ENCODE measurements at places on chromosomes 7 and 10.

DNA sequence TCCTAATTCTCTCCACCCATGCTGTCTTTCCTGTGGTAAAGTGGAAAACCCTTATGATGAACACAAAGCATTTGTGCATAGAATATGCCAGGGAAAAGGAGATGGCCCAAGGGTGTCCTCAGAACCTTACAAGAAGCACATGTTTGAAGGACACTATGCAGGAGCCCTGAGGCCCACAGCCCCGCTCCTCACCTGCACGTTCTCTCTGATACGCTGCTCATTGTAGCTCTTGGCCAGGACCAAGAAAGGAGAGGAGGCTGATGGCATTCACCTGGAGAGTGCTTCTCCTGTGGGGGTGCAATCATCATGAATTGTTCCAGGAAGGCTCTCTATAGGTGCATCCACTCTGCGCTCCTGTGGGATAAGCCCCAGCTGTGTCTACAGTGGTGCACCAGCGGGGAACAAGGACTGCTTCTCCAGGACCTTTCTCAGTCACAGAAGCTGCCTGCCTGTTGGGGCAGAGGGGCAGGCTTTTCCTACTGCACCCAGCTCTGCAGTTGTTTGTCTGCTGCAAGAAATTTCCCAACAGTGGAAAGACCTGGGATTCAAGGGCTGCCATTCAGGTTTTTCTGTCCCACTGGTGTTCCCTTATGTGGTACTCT is 19.9 kb downstream of the AKR1C2 start:
- no peak for DNase-seq

- DNase-seq = no peak
Measured at GRCh38 chr7:149367418-149368180, 93.3 kb downstream of the ZNF777 start.

GRCh38 chr10:131248376-131249165 is 63.0 kb downstream of the TCERG1L start:
- DNase-seq = no peak

DNA sequence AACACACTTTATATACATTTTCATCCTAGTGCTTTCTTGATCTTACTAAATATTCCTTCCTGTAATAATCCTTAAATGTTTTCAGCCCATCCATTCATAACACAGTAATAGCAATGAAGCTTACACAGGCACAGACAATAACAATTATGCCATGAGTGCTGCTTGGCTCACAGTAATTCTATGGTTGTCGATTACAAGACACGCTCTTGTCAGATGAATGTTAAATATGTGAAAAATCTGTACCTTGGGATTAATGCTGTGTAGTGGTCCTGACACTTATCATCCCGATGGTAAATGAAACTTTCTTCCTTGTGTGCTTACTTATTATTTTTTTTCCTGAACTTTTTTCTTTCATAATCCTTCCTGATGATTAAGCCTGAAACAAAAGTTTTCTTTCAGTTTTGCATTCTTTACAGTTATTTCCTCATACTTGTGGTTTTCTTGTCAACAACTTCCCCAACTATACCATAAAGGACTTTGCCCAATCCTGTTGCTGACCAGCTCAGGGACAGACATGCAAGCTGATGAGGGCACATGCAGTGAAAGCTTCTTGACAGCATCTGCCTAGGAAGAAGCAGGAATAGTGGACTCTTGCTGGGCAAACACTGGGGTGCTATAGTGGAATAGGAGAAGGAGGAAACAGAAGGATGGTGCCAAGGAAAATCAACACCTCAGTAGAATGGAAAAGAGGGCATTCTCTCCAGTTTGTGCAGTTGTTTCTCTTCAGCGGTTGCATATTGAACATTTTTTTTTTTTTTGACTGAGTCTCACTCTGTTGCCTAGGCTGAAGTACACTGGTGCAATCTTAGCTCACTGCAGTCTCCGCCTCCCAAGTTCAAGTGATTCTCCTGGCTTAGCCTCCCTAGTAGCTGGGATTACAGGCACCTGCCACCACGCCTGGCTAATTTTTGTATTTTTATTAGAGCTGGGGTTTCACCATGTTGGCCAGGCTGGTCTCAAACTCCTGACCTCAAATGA is 6.7 kb upstream of the MGAM2 start:
- no peak for DNase-seq

- DNase-seq = no peak
Measured at GRCh38 chr7:133036289-133036688, 45.6 kb downstream of the CHCHD3 start.

DNA sequence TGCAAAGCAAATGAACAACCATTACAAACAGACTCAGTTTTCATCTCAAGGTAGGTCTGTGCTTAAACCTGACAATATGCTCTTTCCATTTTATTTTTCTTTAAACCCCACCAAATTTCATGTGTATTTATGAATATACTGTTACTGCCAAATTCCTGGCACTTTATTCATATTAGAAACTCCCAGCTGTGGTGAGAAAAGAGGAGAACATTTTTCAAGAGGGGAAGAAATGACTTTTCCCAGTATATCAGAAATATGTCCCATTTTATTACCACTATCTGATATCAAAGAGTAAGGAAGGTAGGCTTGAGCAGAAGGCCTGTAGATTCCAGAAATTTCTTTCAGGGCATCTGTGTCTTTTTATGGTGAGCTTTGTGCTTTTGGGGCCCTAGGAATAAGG is 189.6 kb downstream of the ADAM12 start:
- DNase-seq = no peak

GRCh38 chr10:100901051-100901450 is 11.7 kb upstream of the SLF2 start:
- no peak for DNase-seq

- DNase-seq = no peak
Measured at GRCh38 chr10:130802301-130802700, 509.2 kb downstream of the TCERG1L start.

DNA sequence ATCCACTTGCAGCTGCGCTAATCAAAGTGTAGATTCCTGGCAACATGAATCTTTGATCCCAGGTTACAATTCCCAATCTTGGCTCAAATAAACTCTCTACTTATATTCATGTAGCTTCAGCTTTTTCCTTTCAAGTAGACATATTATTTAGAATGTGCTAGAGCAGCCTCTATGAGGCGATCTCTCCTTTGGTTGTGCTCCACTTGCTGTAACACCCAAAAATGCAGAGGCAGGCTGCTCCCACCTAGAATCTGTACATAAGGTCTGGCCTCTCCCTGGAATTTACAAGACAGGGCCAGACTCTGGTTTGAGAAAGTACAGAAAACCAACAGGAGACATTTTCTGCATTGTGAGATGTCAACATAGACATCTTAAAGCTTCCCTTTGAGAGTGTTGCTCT is 23.1 kb downstream of the ZNF107 start:
- no peak for DNase-seq

GRCh38 chr7:92695308-92696261 is 105.4 kb upstream of the FAM133B start:
- no peak for DNase-seq

DNA sequence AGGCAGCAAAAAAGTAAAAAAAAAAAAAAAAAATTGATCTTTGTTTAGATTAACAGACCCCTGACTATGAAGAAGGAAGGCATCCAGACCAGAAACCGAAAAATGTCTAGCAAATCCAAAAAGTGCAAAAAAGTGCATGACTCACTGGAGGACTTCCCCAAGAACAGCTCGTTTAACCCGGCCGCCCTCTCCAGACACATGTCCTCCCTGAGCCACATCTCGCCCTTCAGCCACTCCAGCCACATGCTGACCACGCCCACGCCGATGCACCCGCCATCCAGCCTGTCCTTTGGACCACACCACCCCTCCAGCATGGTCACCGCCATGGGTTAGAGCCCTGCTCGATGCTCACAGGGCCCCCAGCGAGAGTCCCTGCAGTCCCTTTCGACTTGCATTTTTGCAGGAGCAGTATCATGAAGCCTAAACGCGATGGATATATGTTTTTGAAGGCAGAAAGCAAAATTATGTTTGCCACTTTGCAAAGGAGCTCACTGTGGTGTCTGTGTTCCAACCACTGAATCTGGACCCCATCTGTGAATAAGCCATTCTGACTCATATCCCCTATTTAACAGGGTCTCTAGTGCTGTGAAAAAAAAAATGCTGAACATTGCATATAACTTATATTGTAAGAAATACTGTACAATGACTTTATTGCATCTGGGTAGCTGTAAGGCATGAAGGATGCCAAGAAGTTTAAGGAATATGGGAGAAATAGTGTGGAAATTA is 19.4 kb downstream of the GATA3 start:
- no peak for DNase-seq

GRCh38 chr7:27173511-27173955 is 587 bp downstream of the HOXA10 start:
- no peak for DNase-seq

DNA sequence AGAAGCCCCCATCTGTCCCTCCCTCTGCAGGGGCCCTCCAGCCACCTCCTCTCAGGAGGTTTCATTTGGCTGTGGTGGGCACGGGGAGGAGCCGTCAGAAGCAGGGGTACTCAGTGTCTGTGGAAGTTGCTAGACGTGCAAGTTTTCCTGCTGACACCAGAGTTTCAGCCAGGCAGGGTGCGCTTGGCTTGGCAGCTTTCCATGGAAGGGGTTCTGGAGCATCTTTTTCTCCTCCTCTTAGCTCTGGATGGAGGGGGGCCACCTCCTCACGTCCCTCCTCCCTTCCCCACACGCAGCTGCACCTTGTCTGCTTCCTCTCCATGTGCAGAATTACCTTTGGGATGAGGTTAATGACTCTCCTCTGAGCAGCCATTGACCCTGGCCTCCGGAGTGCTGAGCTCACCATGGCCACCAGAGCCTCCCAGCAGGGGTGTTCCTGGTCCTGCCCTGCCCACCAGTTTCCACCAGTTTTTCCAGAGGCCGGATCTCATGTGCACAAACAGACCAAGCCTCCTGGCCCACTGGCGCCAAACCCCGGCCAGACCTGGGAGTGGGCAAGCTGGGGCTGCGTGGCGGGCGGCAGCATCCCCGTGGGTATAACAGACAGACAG is 579.8 kb upstream of the FOXK1 start:
- no peak for DNase-seq

DNA sequence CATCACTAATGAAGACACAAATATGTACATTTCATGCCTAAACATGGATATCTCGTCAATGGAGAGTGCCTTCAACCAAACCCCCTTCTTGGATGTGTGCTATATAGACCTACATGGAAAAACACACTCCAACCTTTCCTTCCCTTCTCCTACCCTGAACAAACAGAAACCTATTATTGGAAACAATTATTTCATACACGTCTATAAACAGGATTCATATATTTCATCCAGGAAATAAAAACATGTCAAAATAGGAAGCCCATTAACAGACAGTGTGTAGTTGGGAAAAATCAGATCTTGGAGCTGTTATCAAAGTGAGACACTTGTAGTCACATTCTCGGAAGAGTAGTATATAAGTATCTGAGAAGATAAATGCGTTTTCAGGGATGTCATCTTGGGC is 81.1 kb downstream of the NRP1 start:
- no peak for DNase-seq

- no peak for DNase-seq
Measured at GRCh38 chr7:11831156-11831735, 752 bp downstream of the THSD7A start.

DNA sequence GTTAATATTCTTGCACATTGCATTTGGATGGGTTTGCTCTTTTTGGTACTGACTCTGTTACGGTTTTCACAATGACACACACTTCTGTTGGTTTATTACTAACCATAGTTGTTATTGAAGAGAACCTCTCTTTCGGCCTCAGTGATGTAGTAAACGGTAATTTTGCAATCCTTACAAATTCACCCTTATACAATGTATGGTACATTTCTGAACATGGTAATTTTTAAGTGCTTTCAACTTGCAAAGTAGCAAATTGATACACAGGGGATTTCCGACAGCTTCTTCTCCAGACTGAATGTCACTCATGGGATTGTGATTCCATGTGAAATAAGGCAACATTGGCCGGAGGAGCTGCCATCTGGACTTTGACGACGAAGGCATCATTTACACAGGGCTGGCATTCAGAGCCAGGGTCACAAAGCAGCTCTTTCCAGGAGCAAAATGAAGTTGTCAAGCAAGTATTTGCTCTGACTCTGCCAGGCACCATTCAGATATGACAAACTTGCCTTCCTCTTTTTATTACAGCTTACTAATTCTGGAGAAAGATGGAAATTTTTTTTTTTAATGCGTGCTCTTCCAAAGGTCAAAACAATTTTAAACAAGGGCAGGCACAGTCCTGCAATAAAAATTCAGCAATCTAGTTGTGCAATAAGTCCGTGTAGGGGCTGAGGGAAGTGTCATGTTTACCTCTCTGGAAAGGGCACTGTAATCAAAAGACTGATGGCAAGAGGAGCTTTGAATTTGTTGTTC is 711.5 kb upstream of the C7orf33 start:
- DNase-seq = no peak

All from stimulated activated CD4-positive, alpha-beta T cell treated with anti-CD3 and anti-CD28 coated beads, Interleukin-4, amount 100 ng/mL, for 1 hour (primary cell).